ENCODE measurements at places on chromosomes 5 and 9.

DNA sequence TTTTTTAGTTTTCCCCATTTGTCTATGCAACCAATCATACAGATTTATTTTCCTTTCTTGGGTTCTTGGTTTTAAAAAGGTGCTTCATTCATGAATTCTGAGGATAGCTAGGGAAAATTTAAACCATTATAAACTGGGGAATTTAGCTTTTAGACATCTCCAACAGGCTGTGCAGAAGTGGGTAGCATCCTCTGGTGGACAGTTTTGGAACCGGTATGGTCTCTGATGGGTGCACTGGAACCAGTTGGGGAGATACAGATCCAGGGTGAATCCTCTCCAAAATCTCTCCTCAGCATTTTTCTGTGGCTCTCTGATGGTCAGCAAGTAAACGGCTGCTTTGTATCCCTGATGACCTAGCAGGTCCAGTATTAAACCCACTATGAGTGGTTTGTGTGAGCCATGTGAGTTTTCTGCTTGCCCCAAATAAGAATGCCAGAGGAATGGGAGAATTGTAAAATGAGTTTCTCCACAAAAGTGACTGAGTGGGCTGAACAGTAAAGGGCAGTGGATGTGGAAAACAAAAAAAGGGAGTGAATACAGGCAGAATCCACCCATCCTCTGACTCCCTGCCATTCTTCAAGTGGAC, 9.1 kb upstream of the DNAJC25 start:
- H3K4me3 ChIP-seq: no peak overlapping the region
- H3K36me3 ChIP-seq: no peaks in the 10 kb centered on the region
- H3K27me3 ChIP-seq: no peaks in the 10 kb centered on the region
- H3K4me1 ChIP-seq: no peaks in the 10 kb centered on the region

GRCh38 chr5:139734539-139734916, 61.1 kb upstream of the PSD2 start:
- H3K4me3 ChIP-seq: no peak overlapping the region
- no peaks in the 10 kb centered on the region for H3K4me1 ChIP-seq
- no peak for DNase-seq
- no peaks in the 10 kb centered on the region for H3K36me3 ChIP-seq

DNA sequence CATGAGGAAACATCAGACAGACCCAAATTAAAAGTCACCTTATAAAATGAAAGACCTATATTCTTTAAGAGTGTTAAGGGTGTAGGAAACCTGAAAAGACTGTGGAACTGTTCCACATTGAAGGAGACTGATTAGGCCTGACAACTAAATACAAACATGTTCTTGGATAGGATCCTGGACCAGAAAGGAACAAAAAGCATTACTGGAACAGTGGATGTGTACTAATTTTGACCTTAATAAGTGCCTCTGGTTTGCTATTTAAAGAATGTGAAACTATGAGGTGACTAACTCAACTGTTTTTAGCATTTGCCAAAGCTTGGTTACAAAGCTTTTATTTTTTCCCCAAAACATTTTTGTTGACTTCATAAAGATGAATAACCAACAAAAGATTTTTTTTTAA, 340.6 kb downstream of the CAAP1 start:
- H3K4me3 ChIP-seq: no peak overlapping the region
- H3K36me3 ChIP-seq: no peaks in the 10 kb centered on the region
- H3K27ac ChIP-seq: no peak overlapping the region
- no peaks in the 10 kb centered on the region for H3K27me3 ChIP-seq
- no peak for DNase-seq

DNA sequence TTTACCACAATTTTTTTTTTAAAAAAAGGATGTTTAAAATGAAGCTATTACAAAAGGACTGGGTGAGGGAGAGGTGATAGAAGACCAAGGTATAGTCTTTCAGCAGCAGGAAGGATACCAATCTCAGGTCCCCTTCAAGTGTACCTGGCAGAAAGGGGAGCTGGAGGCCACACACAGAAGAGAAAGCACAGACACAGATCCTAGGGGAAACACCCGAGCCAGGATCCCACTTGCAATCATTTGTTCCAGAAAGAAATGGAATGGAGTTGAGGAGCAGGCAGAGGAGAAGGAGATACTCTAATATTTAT, 5.6 kb downstream of the GNPDA1 start:
- peaks cover 7% of the 10 kb centered on the region for H3K4me1 ChIP-seq
- peaks cover 56% of the 10 kb centered on the region for H3K36me3 ChIP-seq
- H3K27me3 ChIP-seq: no peaks in the 10 kb centered on the region

DNA sequence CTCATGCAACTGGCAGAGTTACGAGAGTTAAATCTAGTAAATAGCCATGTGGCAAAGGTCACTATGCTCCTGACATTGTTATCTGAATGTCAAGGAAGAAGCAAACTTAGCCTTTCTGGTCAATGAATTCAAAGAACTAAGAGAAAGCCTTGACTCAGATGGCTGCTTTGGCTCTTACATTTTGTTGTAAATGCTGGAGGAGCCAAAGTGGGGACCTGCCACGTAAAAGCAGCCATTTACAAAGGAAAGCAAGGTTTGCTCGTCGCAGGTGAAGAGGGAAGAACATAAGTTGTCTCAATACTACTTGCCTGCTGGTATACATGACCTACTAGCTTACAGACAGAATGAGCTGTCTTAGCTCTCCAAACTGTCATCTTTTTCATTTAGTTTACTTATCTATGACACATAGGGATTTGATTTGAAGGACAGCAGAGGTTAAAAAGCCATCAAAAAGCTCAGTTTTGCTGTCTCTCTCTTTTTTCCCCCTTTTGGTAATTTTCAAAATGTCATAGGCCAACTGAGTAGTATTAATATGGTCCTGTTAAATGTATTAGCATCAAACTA, 1052.8 kb upstream of the DMAC1 start:
- H3K4me3 ChIP-seq: no peak overlapping the region
- DNase-seq: no peak
- no peak overlapping the region for H3K27ac ChIP-seq
- peaks cover 32% of the 10 kb centered on the region for H3K27me3 ChIP-seq
